ENCODE measurements at places on chromosomes 11 and 22.

DNA sequence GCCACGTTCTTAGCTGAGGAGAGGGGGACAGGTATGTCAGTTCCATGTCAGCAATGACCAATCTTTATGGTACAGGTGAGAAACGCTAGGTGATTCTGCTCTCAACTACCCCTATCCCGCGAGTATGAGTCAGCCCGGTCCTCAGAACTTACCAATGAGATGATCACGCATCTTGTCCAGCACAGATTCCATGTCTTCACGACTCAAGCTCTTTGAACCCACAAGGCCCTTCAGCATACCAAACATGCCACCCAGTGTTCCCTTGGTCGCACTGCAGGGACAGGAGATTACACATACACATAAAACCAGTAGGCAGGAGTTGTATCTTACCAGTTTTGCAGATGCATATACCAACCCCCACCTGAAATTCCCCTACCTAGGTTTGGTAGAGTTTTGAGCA, 2.9 kb downstream of the SRPRA start:
- DNase-seq = no peak

DNA sequence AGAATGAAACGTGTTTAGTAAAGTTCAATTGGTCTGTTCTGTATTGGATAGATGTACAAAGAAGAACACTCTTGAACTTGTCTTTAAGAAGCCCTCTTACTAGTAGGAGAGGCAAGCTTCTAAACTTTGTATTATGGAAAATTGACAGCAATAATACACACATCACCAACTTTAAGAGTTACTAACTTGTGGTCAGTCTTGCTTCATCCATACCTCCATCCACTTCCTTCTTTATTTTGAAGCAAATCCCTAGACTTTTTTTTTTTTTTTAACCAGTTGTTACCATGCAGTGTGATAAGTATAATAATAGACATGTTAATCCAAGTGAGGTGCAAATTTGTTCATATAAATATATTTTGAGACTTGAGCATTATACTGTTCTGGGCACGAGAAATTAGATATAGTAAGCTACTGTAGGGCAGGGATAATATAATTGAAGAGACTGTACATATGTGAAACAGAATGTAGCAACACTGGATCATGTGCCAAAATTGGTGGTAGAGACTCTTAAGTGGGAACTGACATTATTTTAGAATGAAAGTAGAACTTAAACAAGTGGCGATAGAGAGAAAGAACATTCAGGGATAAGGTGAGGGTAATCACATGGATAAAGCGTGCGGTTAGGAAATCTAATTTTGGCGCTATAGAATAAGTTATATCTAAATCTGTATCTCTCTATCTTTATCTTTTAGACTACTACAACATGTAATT, 6.5 kb downstream of the FAR1 start:
- no peak for DNase-seq

- no peak for DNase-seq
Measured at GRCh38 chr11:14677146-14677545, 33.5 kb downstream of the PDE3B start.

DNA sequence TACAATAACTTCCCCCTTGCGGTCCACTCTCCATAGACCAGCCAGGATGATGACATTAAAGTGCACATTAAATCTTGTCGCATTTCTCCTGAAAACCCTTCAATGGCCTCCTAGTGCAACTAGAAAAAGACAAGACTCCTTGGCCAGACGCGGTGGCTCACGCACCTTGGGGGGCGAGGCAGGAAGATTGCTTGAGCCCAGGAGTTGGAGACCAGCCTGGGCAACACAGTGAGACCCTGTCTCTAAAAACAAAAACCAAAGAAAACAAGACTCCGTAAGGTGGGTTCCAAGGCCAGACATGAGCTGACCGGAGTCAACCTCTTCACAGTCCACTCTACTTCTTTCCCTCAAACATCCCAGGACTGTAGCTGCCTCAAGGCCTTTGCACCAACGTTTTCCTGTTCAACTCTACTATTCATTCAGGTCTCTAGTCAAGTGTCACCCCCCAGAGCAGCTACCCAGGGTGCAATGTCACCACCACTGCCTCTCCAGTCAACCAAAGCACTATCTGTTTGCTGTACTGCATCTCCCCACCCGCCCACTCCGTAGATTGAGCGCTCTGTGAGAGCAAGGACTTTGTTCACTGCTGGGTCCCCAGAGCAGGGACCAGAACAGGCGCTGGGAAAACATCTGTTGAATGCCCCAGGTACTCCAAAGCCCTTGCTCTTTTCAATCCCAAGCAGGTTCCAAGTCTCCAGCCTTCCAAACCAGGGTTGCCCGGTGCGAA, 739 bp downstream of the ZMAT5 start:
- no peak for DNase-seq

DNA sequence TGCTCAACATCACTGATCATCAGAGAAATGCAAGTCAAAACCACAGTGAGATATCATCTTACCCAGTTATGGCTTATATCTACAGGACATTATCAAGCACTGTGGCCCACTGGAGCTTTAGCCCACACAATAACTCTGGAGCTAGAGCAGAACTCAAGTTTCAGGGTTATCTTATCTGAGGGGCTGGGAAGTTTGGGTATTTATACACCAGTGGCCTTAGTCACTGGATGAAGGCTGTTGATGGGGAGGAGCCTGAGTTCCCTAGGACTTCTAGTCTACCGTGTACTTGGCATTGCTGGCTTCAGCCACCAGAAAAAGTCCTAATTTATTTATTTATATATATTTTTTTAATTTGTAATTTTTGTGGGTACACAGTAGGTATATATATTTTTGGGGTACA, 19.3 kb downstream of the HSD17B12 start:
- no peak for DNase-seq

- DNase-seq = no peak
Measured at GRCh38 chr22:47301820-47302475, 539.5 kb downstream of the TBC1D22A start.

DNA sequence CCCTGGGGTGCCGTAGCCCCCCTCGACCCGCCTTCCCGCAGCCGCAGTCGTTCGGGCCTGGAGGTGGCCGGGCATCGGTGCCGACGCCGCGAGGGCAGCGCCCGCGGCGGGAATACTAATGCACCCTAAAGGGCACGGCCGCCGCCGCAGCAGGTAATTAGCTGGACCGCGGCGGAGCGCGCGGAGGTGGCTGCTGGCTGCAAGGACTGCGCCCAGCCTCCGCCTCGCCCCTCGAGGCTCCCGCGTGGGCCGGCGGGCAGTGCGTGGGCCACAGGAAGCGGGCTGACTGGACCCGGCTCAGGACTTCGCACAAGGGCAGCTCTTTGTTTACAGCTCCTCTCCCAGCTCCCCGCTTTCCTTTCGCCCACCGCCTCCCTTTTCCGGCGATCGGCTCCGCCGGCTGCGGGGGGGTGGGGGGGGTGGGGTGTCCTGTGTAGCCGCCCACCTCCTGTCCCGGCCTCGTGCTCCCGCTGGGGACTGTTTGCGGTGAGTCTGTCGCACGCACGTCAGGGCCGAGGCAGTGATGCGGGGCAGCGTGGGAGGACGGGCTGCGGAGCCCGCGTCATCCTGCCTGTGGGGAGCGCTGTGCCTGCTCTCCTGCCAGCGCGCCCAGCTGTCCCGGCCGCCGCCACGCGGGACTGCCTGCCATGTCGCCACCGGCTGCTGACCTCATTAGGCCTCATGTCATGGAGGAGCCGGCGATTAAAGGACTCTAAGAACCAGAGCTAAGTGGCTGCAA, 53.2 kb downstream of the GRIK4 start:
- no peak for DNase-seq

- no peak for DNase-seq
Measured at GRCh38 chr11:45852018-45852711, 4.9 kb downstream of the CRY2 start.

DNA sequence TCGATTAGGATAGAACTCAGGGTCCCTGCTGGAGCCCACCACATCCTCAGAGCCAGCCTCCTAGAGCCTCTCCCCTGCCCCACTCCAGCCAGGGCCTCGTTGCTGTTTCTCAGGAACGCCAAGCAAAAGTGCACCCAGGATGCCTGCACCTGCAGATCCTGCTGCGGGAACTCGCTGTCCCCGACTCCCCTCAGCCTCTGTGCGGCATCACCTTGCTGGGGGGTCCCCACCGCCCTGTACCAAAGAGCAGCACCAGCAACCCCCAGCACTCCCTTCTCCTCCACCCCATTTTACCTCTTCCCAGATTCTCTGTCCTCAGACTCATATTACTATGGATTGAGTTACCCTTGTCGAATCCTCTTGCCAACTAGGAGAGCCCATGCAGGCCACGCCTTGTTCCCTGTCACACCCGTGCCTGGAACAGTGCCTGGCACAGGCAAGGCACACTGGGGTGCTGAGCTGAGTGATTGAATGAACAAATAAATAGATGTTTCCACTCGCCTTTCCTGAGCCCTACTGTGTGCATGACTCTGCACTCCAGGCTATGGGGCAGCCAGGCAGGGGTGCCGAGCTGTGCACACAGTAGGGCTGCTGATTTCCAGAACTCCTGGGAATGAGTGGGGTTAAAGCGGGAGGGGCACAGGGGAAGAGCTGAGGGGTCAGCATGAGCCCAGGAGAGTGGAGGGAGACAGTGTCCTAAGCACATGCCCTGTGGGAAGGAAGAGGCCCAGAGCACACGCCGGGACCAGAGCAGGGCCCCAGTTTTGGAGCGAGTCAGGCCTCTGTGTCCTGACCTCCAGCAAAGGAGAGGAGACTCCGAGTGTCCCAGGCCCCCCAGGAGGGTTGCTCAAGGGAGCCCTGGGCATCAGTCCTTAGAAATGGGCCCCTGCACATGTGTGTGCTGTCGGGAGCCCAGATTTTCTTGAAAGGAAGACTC, 44.3 kb downstream of the LINC01488 start:
- no peak for DNase-seq

DNA sequence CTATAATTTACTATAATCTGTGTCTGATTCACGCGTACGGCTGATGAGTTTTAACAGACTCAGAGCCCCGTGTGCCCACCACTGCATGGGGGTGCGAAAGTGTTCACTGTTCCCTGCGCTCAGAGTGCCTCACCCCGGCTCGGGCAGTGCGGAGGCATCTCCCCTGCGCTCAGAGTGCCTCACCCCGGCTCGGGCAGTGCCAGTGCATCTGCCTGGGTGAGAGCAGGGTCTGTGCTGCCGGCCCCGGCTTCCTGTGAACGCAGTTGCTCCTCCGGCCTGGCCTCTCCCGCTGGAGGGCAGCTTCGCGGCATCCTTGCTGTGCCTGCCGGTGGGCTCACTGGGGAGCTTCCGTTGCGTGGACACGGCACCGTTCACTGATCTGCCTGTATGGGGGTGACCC, 14.2 kb downstream of the PTDSS2 start:
- no peak for DNase-seq

- DNase-seq = peak; percentile 36
Measured at GRCh38 chr22:22593964-22594656, 35.0 kb upstream of the PRAME start.

- DNase-seq = no peak
Measured at GRCh38 chr11:87081358-87081757, 43.6 kb downstream of the TMEM135 start.

DNA sequence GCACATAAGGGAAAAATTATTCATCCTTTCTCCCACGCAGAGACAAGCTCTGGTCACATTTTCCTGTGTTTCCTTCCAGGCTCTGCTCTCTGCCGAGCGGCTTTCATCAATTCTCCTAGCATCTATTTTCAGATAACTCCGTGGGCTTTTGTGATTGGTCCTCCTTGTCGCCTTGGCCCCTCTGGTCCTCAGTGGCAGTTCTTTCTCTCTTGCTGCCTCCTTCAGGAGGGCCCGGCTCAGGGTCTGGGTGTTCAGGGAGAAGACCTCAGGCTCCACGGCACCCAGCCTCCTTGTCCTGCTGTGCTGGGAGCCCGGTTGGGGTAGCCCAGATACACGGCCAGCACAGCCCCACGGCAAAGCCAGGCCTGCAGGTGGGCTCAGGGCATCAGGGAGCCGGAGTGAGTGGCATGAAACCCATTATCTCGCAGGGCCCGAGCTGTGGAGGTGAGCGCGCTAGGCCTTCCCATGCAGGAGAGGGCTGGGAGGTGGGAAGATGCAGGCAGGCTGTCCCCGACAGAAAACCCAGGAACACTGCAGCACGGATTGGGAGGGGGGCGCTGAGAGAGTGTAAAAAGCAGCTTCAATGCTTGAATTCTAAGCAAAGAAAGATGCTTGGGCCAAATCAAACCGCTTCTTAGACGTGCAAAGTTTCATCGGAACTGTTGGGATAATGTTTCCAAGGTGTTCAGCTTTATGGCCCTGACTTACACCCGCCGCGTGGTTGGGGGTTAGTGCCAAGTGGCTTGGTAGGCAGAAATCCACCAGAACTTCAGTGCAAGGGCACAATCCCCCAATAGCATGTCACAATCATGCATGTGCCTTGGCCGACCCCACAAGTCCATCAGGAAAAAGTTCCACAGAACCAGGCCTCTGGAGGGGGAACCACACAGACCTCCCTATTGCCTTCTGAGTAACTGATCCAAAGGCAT, 81.9 kb upstream of the WNT7B start:
- no peak for DNase-seq

GRCh38 chr11:36015799-36016198, 71.9 kb downstream of the LDLRAD3 start:
- DNase-seq = no peak

GRCh38 chr11:20010156-20010850, 150.0 kb downstream of the DBX1 start:
- DNase-seq = no peak

DNA sequence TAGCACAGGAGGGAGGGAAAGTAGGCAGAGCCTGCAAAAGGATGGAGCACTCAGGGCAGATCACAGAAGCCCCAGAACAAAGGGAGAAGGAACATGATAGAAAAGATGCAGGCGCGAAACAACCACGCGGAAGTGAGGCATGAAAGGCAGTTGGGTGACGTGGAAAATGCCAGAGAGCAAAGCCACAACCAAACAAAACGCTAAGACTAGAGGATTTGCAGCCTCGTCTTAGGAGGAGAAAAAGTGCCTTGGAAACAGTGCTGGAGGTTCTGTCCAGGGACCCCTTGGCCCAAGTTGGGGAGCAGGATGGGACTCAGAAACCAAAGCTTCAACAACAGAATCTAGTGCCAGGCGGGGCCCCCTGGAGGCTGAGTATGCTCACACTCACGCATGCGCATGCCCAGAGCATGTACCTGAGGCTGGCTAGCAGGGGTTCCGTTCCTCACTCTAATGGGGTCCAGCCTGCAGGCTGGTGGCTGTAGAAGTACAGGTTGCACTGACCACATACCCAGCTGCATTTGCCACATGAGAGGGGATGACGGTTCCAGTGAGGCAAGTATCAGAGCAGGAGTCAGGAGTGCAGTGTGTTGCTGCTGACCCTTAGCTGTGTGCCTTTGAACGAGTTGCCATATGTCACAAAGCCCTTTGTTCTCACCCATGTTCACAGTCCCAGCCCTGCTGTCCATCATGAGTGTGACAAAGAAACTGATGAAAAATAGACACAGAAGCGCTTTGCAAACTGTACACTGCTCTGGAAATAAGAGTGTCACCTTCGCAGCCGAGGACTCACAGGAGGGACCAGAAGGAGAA, 568.6 kb upstream of the CADM1 start:
- no peak for DNase-seq

Measured in stimulated activated CD4-positive, alpha-beta T cell treated with anti-CD3 and anti-CD28 coated beads, Interleukin-15, amount 100 ng/mL, for 1 hour (primary cell).